GM10248 (cell line): ENCODE measurements at places on chromosomes 12 and 14.
A peak's percentile ranks its signal among the peaks of the same experiment; 100 is the strongest.

DNA sequence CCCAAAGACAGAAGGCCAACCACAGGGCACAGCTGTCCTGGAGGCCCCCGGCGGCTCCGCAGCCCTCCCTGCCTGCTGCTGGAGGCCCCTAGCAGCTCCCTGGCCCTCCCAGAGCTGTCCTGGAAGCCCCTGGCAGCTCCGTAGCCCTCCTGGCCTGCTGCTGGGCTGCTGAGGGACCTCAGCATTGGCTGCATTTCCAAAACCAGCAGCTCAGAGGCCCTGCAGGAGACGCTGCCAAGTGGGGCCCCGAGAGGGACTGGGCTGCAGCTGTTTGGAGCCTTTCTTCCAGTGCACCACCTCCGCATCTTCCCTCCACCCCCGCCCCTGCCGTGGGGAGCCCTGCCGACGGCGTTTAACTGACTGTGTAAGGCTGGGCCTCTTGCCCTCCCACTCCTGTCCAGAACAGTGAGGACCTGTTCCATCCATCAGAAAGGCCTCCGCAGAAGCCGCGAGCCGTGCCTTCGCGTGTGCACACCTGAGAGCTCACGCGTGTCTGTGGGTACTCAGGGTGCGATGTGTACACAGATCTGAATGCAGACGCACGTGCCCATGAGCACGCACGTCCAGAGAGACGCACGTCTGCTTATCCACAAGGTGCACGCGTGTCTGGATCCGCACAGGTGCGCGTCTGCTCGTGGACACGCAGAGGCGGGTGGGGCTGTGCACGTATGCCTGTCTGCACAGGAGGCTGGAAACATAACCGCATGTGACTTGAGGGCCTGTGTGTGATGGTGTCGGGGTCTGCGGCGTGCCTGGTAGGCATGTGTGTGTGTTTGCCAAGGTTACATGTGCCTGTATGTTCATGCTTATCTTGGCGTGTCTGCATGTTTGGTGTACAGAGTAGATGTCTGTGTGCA, 57.0 kb upstream of the FBRSL1 start:
- DNase-seq, result no peak

- DNase-seq, result no peak
Measured at GRCh38 chr14:22993517-22993916, 11.2 kb upstream of the AJUBA start.

DNA sequence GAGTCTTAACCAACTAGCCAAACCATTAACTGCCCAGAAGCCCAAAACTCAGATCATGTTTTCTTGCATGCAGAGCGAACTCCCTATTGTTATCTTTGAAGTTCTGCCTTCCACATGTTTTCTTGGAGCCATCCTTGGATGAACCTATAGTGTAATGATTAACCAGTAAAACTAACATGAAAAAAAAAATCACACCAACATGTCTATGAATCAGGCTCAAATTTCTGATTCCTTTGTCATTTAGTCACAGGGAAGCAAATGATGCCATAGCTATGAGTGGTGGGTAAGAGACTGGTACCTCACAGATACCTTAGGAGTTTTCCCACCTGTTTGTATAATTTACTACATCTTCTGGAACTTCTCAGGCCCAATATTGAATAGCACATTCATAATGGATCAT, 70.7 kb downstream of the PTPRO start:
- DNase-seq, result no peak

DNA sequence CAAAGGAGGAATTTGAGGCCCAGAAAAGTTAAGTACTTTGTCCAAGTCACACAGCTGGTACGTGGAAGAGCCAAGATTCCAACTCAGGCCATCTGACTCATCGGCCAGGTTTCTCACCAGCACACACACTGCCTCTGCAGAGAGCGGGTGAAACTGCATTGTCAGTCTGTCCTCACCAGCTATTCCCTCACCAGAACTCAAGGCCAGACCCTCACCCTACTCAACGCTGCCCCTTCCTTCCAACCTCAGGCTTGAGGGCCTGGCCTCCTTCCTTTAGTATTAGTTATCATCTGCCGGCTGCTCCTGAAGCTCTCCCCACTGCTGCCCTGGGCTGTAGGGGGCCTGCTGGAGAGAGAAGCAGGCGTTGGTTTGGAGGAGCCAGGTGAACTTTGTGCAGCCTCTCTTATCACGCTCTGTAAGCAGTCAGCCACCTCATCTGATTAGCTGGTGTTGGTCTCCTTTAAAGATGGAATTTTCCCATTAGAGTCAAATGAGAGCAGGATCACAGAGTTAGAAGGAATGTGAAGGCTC, 16.6 kb upstream of the PLEK2 start:
- no peak for DNase-seq

- DNase-seq, result no peak
Measured at GRCh38 chr12:45342171-45342570, 126.3 kb downstream of the ANO6 start.

GRCh38 chr14:90837355-90837754, 21.1 kb upstream of the TTC7B start:
- DNase-seq, result no peak

DNA sequence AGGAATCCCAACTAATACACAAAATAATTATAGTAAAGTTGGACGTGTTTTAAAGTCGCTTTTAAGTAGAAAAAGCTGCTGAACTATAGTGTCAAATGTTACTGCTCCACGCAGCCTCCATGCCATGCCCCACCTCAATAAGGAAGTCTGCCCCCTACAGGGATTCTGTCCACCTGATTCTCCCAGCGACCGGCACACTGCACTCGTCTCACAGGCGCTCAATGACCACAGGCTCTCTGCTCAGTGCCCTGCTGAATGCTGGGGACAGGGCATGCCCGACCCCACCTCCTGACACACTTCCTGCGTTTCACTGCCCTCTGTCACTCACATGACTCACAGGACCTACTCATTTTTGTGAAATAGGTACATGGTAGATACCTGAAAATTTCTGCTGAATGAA, 48.9 kb downstream of the BDKRB1 start:
- no peak for DNase-seq

DNA sequence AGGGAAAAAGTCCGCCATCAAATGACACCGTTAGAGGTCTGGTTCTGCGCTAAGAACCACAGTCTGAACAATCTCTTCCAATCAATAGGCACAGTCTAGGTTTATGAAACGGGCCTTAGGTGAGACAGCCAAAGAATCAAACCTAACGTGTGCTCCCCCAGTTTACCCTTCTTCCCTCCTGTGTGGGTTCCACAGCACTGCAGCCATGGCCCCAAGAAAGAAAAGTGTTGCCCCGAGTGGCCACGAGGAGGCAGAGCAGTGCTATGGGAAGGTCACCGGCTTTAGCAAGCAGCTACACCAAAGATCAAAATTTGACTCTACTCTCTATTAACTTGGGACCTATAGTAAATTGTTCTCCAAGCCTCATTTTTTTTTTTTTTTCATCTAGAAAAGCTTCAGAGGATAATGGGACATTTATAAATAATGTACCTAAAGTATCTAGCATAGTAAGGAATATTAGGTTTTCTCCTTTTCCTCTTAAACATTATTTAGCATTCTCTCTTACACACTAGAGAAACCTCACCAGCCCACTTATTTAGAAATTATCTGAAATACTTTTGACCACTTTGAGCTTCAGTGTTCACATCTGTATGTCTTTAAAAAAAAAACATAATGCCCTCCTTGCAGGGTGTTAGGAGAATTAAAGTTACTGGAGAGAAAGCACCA, 70.2 kb upstream of the GPHB5 start:
- peak; percentile 56 for DNase-seq

DNA sequence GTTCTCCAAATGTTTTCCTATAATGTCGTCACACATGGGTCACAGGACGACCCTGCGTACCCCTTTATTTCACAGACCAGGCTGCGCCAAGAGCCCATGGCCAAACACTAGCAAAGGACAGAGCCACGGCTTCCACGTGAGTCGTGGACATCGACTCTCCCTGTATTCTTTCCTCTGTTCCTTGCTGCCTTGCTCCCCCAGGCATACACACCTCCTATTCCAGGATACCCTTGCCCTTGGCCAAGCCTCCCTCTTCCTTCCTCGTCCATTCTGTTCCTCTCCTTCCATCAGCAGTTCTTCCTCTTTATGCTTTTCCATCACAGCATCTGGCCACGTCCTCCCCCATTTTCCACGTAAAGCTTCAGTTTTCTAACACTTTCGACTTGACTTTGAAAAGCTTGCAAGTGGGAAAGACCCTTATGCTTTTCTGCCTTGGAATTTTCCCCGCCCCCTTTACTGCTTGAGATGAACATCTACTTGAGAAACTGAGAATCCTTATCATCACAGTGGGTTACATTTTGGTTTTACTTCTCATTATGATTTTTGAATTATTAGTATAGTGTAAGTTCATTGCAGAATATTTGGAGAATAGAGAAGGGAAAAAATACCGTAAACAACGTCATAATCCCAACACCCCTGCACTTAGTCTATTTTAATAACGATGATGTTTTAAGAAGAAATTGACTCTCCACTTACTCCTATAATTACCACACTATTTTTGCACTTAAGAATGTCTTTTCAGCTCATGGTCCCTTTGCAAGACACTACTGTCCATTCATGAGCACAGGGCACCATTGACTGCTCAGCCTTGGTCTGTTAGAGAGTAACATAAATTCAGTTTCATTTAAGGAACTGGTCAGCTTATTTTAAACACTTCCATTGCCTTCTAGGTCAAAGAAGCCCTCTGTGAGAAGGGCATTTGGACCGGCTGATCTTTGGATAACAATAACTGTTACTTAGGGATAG, 15.8 kb upstream of the NINJ2 start:
- no peak for DNase-seq
